ENCODE measurements at places on chromosomes 16 and 17.

- DNase-seq = no peak
Observed at GRCh38 chr17:12709063-12709462, 43.4 kb downstream of the MYOCD start.

DNA sequence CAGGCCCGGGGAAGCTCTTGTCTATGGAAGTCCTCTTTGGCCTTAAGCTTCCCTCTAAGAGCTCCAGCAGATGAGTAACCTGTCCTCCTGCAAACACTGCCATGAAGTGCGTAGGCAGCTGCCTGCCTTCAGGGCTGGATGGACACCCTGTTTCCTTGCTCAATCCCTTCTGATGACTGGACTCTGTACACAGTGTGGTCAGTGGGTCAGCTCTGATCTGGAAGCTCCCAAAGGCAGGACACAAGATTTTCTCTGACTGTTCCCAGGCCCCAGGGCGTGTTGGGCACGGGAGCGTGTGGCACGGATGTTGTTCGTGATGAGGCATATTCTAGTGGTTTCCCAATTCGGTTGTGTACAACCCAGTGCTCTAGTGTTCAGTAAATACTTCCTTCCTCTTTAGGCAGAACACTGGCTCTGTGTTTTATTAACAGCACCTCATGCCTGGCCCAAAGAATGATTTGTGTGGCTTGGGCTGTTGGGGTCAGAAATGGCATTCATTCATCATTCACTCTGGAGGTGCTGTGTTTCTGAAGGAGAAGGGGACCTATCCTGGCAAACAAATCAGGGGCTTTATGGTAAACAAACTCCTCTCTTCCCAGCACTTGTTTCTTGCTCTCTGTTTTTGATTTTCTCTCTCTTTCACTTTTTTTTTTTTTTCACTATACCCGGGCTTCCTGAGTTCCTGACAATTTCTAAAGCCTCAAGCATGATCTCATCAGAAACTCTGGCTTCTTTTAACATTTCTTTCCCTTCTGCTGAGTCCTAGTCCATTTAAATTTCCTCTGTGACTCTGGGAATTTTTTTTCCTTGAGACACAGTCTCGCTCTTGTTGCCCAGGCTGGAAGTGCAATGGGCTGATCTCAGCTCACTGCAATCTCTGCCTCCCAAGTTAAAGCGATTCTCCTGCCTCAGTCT is 12.0 kb upstream of the RNF157 start:
- DNase-seq = peak; percentile 93

DNA sequence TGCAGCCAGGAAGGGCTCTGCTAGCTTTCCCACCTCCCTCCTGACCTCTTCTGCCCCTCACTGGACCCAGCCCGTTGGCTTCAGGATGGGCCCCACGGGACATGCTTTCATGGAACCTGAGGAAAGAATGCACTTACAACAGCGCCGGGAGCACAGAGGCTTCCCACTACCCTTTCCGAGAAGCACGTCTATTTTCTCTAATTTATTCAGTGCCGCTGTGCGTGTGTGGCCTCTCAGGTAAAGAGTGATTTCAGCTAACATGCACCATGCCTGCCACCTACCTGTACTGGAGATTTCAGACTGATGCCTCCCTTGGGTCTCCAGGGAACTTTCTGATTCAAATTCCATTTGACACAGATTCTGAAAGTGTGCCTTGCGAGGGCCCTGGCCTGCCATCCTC is 140.1 kb downstream of the CYLD start:
- no peak for DNase-seq

DNA sequence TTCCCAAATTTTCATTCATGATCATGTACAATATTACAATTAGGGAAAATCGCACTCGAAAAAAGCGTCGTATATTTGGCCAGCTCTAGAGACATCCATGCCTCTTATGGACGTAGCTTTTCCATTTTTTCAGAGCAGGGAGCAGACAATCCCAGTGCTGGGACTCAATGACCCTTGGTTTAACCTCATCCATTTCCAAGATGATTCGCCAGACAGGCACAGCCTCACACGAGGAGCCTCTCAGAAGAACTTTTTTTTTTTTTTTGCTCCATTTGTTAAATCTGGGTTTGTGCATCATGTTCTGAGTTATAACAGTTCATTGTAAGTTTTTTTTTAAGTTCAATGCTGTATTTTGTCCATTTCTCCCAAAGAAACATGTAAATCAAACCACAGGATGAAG is 92.1 kb downstream of the ZDHHC7 start:
- no peak for DNase-seq

GRCh38 chr17:73770115-73770848 is 126.0 kb upstream of the SDK2 start:
- DNase-seq = peak; percentile 44

GRCh38 chr17:41009301-41009760 is 403 bp upstream of the KRTAP3-1 start:
- DNase-seq = peak; percentile 27

- DNase-seq = no peak
Observed at GRCh38 chr17:18185832-18186626, 2.4 kb downstream of the ALKBH5 start.

- DNase-seq = no peak
Observed at GRCh38 chr16:85844786-85845185, 45.3 kb downstream of the COX4I1 start.

DNA sequence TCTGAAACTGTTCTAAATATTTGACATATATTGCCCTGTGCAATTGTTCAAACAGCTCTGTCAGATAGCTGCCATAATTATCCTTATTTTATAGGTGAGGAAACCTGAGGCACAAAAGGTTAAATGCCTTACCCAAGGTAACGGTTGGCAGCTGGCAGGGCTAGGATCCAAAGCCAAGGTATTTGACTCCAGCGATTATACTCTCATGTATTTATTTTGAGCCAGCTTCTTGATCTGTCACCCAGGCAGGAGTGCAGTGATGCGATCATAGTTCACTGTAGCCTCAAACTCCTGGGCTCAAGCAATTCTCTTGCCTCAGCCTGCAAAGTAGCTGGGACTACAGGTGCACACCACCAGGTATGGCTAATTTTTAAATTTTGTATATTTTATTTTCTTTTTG is 7.2 kb downstream of the ENO3 start:
- DNase-seq = no peak

GRCh38 chr17:39820541-39820940 is 43.6 kb downstream of the IKZF3 start:
- no peak for DNase-seq

DNA sequence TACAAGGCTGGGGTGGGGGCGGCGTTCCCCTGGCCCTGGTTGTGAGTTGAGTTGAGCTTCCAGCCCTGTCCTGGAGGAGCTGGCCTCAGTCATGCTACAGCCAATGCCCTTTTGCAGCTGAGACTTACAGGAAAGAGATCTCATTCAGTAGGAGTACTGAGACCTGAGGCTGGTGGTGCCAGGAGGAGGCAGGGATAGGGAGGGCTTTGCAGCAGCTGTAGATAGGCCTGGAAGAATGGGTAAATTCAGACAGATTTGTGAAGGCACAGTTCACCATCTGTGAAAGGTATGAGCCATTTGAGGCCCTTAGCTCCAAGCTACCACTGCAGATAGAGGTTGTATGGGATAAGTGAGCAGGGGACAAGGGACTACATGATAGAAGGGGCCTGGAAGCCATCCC is 5.6 kb downstream of the STX4 start:
- no peak for DNase-seq

GRCh38 chr17:44915862-44916780 is 821 bp upstream of the GFAP start:
- peak; percentile 38 for DNase-seq

DNA sequence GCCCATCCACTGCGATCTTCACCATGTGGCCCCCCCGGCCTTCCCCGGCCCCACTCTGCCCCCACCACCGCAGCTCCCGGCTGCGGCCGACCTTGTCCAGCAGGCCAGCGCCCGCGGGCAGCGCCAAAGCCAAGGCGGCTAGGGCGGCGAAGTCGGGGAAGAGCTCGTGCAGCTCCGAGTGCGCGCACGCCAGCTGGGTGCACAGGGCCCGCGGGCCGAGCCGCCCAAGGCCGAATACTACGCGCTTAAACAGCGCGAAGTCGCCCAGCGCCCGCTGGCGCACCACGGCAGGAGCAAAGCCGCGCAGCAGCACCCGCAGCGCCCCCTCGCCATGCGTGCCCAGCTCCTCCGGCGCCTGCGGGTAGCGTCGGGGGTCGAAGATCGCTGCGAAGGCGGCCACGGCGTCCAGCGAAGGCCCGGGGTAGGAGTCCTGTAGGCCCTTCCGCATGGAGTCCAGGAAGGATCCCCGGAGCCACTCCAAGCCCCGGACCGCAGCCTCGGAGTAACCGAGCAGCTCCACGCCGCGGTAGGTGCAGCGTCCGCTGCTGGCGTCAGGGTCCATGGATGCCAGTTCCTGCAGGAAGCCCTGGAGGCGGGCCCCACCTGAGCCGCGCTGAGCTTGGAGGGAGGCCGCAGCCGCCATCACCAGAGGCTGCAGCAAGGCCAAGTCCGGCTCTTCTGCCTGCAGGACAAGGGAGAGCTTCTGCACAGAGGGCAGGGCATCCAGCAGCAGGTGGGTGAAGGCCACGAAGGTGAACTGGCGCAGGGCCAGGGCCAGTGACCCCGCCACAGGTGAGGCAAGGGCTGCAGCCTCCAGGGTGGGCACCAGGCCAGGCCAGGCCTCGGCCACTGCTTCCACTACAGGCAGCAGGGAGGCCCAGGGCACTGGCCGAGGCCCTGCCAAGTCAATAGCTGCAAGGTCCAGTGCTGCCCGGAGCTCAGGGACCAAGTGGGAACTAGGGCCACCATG is 10.3 kb downstream of the C17orf113 start:
- no peak for DNase-seq

- DNase-seq = peak; percentile 91
Observed at GRCh38 chr17:3738562-3739295, 15.0 kb downstream of the HASPIN start.

- no peak for DNase-seq
Observed at GRCh38 chr16:79415983-79416640, 184.4 kb downstream of the MAF start.

DNA sequence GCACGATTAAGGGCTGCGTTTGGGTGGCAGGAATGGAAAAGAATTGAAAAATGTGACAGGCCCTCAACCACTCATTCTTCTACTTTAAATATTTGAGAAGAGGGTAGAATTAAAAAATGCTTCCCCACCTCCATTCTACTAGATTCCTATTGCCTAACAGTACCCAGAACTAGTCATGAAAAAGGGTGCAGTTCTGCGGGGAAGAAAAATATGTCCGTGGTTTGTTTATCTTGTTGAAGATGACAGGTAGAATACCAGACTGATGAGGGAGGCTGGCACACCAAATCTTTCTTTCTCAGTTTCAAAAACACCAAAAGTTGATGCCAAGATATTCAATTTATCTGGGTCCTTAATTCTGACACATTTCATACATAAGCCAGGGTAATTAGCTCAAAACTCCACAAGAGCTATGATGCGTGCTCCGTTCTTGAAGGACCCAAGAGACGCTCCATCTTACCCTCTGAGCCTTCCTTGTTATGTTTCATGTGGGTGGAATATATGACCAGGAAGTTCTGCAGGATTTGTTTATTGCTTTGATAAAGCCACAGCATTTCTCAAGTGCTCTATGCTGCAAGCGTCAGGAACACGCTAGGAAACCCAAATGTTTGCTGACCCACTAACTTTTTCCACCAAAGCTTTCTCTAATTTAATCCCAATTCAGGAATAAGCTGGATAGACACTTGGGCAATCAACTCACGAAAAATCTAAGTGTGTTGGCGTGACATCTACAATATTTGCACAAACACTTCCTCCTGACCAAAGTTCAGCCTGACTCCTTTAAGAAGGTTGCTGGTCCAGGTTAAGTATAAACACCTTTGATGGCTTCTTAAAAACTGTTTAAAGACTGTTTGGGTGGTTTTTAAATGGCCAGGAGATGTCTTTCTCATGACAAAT is 20.6 kb upstream of the GAN start:
- peak; percentile 75 for DNase-seq

DNA sequence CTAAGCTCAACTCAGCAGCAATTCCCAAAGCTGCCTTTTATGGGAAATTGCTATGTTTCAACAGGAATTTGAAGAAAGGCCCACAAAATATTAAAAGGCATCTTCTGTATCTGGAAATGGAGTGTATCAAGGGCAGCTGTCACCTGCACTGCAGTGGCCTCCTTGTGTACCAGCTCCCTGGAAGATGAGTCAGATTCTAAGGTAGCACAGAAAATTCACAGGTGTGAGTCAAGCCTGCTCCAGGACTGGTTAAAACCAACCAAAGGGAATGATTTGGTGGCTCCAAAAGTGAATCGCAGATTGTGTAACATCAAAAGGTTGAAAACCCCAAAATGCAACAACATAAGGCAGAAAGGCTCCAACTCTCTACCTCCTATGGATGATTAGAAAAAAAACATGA is 296.4 kb downstream of the GRIN2A start:
- peak; percentile 2 for DNase-seq

DNA sequence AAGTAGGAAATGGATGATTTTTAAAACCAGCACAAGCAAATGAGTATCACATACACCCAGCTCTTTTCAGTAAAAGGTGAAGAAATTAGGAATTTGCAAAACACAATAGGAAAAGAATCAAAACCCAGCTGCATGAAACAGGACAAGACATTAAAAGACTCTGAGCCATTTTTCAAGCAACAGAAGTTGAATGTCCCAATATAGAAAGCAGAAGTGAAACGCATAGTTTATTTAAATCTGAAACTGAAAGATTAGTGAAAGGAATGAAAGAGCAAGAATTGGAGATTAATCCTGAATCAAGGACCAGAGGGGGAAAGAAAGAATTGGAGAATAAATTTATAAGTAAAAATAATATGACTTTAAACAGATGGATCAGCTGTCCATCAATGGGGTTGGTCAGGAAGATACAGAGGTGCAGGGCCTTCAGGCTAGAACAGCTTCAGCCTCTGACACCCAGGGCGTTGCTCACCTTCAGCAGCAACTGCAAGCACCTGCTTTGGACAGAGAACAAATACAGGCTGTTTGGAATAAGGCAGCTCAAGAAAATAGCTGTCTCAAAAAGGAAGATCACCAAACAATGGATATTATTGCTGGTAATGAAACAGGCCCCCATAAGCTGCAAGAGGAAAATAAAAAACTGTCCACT is 3.9 kb upstream of the ARHGAP17 start:
- DNase-seq = no peak

- DNase-seq = peak; percentile 16
Observed at GRCh38 chr16:50025537-50025931, 509 bp downstream of the CNEP1R1 start.

- DNase-seq = no peak
Observed at GRCh38 chr16:29963021-29963743, 1.3 kb downstream of the TMEM219 start.

- no peak for DNase-seq
Observed at GRCh38 chr17:31877341-31877740, 18.3 kb upstream of the COPRS start.

DNA sequence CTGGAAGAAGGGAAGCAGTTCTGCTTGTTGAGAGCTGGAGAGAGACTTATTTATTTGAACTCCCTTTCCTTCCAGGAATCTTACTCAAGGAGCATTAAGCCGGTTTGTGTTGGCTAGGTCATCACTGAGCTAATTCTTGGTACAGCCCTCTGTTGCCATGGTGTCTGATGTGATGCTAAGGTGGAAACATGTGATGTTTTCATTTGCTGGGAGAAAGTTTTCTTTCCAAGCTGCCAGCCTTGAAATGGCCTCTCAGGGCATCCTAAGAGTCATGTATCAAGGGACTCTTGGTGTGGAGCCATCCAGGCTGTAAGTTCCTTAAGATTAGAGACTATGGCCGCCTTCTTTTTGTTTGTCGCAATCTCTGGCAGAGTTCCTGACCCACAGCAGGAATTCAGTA is 4.2 kb downstream of the PSKH1 start:
- DNase-seq = peak; percentile 22

All from epithelial cell of esophagus (primary cell).